ENCODE measurements at places on chromosomes 11 and 22. TPM values are rescaled to one million over a fixed set of nuclear protein-coding genes. Genes with fewer than 3 reads are reported as not detected.

GRCh38 chr22:20002636-20003035 lies 14.0 kb downstream of the ARVCF start:
- DNase-seq, result no peak

The MED19 gene
- total RNA-seq, result 33.4 TPM

- DNase-seq, result peak; percentile 67
Measured at GRCh38 chr11:69131644-69132300, 24.0 kb upstream of the SMIM38 start.

DNA sequence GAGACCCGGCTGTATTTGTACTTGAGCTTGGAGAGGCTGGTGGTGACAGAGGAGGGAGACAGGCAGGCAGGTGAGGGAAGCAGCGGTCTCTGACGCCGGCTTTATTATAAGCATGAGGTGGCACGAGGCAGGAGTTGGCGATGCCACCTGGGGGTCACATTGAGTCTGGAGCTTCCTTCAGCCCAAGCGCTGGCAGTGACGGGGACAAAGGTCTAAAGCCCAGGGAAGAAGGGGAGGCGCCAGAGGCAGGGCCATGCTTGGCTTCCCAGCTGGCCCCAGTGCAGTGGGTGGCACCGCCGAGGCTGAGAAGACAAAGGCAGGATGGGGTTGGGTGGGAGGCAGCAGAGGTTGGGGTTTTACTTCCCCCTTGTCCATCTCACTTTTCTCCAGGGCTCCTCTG lies 4.5 kb downstream of the FXYD2 start:
- no peak for DNase-seq

- no peak for DNase-seq
Measured at GRCh38 chr11:61846362-61847020, 18.4 kb downstream of the FADS2 start.

DNA sequence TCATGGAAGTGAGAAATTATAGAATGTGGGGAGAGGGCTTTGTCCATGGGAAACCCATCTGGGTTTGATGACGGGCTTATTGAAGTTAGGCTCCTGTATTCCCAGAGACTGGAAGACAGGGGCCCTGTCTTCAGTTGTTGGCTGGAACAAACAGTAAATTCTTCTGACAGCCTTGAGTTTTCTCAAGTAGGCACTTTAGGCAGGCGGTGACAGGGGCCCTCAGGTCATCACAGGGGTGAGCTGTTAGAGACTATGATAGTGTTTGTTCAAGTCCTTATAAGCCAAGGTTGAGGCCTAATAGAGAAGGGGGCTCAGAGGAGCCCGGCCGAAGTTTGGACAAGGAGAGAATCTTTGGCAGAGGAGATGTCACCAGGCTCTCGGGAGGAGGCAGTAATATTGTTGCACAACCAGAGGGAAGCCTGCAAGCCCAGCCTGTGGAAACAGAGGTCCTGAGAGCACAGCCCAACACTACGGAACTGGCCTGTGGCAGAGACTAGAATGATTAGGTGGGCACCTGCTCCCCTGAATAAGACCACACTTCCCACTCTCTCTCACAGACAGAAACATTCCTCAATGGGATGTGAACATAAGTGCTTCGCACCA lies 20.2 kb upstream of the IL17RA start:
- no peak for DNase-seq

The GDPD4 gene
- total RNA-seq, result not detected

The KDM4D gene
- 2.0 TPM for total RNA-seq

DNA sequence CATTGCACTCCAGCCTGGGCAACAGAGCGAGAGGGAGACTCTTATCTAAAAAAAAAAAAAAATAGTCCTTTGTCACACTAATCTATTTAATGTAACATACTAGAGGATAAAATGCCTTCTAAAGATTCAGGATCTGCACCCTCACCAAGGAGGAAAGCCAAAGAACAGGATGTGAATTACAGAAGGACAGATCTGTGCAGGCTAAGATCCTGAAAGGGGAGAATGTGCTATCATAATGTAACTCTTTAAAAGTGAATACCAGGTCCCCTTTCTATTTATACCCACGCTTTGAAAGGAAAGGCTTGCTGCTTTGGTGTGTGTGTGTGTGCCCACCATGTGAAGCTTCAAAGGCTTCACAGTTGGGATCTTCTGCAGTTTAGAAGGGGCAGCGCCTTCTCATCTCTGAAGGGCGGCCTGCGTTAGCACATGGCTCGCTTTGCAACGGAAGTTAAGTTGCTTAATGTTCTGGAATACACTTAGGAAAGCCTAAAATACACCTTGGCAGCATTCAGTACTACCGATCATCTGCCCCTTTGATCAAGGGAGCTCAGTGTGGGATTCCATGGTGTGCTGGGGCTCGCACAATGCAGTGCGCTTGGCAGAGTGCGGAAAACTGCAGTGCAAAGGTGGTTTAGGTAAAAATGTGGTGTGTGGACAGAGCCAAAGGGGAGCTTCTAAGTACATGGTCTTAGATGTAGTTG lies 6.8 kb downstream of the CECR2 start:
- no peak for DNase-seq

- DNase-seq, result no peak
Measured at GRCh38 chr11:105763594-105763993, 153.7 kb downstream of the GRIA4 start.

DNA sequence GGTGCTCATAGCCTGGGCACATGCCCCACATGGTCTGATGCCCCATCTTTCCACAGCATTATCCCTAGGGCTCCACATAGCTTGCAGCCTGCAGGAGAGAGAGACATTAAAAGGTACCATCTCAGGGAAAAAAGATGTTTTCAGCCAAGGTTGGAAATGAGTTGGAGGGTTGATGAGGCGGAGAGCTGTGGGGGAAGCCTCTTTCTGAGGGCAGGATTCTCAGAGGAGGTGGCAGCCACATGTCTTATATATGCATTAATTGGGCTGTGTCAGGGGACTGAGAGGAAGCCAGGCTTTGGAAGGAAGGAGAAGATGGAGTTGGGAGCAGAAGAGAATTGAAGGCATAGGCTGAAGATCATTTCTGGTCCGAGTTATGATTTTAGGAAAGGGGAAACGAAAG lies 57.8 kb downstream of the CEP164 start:
- no peak for DNase-seq

The HEPHL1 gene
- total RNA-seq, result not detected

DNA sequence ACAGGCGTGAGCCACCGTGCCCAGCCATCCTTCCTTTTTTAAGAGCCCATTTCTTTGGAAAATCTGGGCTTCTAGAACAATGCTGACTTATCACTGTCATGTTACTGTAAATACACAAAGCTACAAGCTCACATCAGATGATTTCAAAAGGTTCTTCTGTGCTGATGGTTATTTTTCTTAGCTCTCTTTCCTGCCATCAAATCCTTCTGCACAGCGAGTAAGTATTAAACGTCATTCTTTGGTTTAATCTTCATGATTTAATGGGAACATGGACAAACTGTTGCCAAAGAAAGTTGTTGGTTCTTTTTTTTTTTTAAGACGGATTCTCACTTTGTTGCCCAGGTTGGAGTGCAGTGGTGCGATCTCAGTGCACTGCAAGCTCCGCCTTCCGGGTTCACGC lies 43.3 kb upstream of the NUP50 start:
- no peak for DNase-seq

The DNAJC4 gene
- 9.8 TPM for total RNA-seq

DNA sequence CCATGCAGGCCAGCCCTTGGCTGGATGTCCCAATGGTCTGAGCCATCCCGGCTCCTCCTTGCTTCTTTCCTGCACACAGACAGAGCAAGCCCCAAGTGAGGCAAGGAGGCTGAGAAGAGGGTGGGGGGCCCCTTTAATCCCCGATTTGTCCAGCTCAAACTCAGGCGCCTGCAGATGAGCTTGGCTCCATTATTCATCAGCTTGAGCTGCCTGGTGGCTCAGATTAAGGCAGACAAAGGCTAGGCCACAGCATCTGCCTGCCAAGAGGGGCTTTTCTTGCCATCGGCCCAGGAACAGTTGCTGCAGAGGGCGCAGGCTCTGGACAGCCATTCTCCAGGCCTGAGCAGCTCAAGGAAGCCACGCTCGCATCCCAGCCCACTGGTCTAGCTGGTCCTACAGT lies 35.4 kb downstream of the LMO1 start:
- no peak for DNase-seq

DNA sequence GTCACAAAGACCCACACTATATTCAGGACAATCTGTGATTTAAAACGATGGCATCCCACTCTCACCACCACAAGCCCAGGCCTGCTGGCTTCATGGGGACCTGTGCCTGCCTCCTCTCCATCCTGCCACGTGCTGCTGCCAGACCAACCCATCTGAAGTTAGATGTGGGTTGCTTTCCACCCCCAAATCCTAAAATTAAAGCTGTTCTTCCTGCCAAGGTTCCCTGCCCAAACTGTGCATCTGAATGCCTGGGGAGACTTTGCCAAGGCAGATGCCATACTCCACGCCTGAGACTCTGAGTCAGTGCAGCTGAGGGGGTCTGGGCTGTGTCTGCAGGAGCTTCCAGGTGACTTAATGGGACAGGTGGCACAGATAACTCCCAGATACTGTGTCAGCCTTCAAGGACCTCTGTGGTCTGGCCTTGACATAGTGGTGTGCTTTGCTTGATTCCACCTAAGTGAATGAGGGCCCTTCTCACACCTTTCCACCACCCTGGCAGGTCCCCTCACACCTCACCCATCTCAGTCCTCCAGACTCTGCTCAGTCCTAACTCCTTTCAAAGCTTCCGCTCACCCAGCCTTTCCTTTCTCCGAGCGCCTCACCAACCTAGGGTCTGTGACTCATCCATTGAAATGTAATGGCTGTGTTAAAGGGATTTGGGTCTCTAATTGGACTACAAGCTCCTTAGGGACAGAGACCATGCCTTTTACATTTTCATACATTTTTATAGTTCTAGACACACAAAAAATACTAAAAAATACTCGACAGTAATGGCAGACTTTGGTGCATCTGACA lies 18.6 kb downstream of the ADAMTS8 start:
- DNase-seq, result no peak

The MUC5B gene
- total RNA-seq, result not detected

- no peak for DNase-seq
Measured at GRCh38 chr11:26958702-26959049, 35.2 kb upstream of the FIBIN start.

DNA sequence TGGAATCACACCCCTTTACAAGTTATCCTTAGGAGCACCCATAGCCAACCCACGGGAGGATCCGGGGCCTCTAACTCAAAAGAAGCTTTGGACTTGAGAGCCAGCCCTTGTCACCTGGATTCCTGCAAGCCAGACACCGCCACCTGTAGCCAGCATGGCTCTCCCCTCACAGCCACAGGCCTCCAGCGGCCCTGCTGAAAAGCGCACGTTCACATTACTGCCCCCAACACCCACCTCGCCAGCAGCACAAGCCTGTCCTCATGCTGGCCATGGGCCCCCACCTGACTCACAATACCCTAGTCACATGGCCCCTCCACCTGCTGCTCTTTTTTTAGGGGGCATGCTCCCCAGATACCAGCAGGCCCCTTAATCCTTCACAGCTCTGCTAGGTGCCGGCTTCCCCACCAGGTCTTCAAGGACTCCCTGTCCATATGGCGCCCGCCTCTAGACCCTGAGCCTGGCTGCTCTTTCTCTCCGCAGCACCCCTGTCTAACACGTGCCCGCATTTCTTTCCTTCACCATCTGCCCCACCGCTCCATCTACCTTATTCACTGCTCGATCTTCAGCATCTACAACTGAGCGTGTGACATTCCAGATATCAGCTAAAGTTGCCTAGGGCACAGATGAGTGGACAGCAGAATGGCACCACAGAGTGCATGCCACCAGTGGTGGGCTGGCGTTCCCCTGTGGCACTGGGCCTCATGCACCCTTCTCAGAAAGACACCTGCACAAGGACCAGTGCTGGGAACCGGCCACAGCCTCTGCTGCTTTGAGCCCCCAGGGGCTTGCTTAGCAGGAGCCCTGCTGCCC lies 6.6 kb downstream of the CARS1 start:
- DNase-seq, result no peak

The TNNT3 gene
- not detected for total RNA-seq

DNA sequence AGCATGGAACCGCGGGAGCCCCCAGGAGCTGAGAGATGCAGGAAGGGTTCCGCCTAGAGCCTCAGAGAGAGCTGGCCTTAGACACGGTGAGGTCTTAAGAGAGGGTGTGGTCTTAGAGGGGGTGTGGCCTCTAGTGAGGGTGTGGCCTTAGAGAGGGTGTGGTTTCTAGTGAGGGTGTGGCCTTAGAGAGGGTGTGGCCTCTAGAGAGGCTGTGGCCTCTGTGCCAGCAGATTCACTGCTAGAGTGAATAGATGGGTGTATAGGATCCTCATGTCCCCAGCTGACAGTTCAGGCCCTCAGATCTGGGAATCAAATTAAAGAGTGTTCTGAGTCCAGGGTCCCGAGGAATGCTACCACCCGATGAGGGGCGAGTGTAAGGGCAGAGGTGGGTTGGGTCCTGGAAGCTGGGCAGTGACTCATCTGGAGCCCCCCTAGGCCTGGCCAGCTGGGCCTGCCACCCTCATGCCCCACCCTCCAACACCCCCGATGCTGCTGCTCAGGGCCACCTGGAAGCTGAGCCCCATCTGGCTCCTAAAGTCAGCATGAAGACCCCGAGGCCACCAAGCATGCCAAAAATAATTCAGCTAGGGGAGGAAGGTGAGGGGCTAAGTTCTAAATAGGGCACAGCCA lies 49.5 kb downstream of the IGF2 start:
- DNase-seq, result no peak

GRCh38 chr11:68574308-68574707 lies 110.0 kb upstream of the GAL start:
- no peak for DNase-seq

- DNase-seq, result no peak
Measured at GRCh38 chr22:43118024-43118849, 7.7 kb downstream of the BIK start.

- no peak for DNase-seq
Measured at GRCh38 chr11:10488121-10488933, 33.3 kb downstream of the AMPD3 start.

The GDPD5 gene
- 12.2 TPM for total RNA-seq

GRCh38 chr22:38796262-38796957 lies 2.5 kb upstream of the DNAL4 start:
- no peak for DNase-seq

GRCh38 chr11:132943706-132944568 lies 588.4 kb downstream of the OPCML start:
- DNase-seq, result peak; percentile 44

GRCh38 chr11:61922539-61922938 lies 5.2 kb upstream of the RAB3IL1 start:
- peak; percentile 21 for DNase-seq
